IMR-90 (cell line): ENCODE measurements at places on chromosomes 2 and 18. TPM values are rescaled to one million over a fixed set of nuclear protein-coding genes. Genes with fewer than 3 reads are reported as not detected.

ESPNL gene
- total RNA-seq: 1.4 and 2.0 TPM in 2 replicates

RESP18 gene
- total RNA-seq: not detected in 2 replicates

UGT1A10 gene
- not detected in 2 replicates for total RNA-seq

FHL2 gene
- total RNA-seq: 373 and 464 TPM in 2 replicates

PTPN2 gene
- 30.6 and 36.9 TPM in 2 replicates for total RNA-seq

STON1 gene
- 5.7 and 6.9 TPM in 2 replicates for total RNA-seq

COLEC11 gene
- under 0.01 and 0.28 TPM in 2 replicates for total RNA-seq

PRSS56 gene
- total RNA-seq: not detected in 2 replicates

DSEL gene
- 100 and 145 TPM in 2 replicates for total RNA-seq
